ENCODE measurements at places on chromosomes 3 and 15.

DNA sequence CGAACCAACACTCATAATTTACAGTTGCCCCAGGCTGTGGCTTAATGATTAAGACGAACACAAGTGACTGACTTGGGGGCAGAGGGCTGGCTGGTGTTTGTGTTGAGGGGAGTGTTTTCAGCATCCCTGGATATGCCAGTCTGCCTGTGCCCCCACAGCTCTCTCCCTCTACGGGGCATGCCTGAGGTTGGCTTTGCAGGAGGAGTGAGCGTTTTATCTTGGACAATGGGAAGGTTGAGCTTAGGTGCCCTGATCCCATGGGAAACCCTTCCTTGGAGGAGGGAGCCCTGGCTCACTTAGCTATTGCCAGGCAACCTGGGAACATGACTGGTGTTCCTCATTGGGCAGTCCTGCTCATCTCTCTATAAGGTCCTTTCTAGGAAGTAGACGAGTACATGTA lies 17.6 kb downstream of the FAM107A start:
- DNase-seq = no peak

DNA sequence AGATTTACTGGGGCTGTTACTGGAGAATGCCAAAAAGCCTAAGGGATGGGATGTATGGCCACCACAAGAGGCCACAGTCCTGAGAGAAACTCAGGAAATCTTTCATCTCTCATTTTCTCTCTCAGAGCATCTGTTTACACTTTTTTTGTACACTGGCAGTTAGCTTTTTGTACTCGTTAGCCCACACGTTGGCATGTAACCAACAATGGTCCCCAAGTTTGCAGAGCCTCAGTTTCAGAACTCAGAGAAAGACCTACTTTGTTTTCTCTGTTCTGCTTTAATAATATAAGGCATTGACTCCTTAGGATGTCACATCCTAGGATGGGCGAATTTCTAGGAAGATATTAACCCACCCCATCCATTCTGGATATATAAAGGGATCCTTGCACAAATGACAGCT lies 183.5 kb downstream of the SUCNR1 start:
- DNase-seq = no peak

DNA sequence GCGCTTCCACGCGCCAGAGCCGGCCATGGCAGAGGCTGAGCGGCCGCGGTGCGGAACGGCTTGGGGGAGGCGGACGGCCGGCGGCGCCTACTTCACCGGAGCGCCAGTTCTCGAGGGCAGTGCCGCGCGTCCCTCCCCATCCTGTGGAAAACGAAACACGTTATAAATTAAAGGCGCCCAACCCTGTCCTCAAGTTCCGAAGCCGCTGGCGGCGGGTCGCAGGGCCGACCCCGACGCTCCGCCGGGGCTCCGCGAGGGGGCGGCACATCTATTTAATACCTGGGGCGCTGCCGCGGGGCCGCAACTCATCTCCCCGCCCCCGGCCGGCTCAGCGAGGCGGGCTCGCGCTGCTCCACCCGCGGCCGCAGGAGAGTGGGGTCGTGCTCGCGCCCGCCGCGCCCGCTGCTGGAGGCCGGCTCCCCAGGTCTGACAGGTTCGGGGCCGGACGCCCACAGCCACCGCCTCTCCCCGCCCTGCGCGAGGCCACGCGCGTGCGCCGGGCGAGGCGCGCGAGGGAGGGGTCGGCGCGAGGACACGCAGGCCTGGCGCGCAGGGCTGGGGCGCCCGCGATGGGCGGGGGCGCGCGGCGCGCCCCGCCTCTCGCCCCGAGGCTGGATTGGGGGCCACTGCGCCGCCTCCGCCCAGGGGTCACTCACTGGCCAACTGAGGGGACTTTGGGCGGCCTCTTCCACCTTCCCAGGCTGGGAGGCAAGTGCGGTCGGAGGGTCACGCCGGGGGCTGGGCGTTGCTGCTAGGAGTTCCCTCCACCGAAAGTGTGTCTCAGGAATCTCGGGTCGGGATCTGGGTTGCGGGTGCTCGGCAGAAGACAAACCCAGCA lies at the start of gene SLC30A4:
SLC30A4 (minus strand) TSS at position 428 of the 838 bp plus-strand sequence; CDS start at position 27, 401 bp downstream.
- peak; percentile 64 for DNase-seq

DNA sequence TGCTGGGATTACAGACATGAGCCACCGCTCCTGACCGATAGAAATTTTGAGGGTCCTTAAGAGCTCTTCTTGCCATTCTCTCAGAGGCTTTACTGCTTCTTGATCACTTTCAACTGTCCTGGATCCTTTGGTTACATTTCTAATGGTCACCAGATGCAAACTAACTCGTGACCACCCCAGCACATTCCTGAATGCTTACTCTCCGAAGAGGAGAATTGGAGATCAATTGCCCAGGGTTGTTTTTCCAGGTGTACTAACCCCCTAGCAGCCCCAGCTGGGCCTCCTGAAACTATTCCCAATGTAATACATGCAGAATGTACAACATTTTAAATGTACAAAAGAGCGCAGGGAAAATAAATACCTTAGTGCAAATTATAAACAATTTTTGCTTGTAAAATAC lies 65.1 kb upstream of the TBL1XR1 start:
- DNase-seq = no peak

DNA sequence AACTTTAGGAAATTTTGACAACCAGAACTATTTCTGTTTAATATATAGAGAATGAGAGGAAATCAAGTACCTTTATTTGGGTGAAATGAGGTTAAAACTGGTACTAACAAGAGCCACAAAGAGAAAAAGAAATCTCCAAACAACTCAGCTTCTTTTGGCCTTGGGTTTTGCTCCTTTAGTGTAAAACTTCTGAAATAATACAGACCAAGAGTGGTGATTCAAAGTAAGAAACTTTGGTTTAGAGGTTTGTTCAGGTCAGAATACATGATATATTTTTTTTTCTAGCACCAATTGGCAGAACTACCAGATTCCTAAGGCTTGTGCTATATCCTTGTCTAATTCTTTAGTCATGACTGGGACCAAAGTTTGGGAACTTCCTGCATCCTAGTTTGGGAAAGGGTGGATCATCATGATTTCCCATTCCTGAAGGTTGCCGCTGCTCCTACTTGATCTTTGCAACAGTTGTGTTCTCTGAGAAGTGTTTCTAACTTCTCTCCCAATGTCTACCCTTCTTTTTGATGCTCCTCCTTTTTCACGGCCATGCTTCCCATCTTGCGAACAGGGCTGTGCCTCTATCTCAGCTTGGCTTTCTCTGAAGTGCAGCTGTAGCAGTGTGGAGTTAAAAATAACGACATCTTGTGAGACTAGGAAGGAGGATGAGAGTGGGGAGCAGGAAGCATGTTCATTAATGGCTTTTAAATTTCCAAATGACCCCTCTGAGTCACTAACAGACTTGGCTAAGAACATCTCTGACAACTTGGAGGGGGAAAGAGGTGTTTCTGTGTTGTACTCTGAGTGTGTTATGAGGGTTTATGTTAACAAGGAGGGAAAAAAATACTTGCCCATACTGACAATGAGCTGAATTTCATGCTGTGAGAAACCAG lies 87.7 kb downstream of the KCNAB1 start:
- DNase-seq = no peak

DNA sequence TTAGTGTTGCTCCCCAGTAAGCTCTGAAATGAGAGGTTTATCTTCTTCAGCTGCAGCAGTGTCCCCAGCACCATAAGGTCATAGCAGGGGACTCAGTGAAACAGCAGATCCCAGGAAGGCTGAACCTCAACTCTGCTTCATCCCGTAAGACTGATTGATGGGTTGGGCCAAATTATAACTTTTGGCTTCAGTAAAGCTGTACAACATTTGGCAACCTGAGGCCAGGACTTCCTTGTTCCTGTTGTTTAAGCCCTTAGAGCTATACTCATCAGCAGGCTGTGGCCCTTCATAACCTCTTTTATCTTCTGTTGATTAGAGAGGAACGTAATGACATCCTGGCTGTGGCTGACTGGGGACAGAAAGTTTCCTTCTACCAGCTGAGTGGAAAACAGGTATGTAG lies 29.0 kb downstream of the IFT122 start:
- no peak for DNase-seq

DNA sequence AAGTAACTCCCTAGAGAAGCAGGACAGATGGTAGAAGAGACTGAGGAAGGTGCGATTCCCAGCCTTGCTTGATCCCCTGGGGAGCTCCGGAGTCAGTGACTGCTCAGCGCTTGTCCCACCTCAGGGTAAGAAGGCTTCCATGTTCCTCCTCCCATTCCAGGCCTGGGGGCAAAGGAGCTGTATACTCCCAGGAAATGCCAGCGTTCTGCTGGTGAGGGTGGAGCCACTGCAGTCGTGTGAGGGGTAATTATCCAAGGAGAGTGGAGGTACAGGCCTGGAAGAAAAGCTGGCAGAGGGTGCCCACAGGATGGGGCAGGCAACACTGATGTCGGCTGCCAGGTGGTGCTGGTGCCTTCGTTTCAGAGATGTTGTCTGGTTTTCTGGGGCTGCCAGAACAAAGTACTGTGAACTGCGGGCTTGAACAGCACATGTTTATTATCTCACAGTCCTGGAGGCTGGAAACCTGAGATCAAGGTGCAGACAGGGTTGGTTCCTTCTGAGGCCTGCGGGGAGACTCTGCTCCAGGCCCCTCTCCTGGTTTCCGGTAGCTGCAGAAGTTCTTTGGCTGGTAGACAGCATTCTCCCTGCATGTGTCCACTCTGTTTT lies 12.1 kb upstream of the APBA2 start:
- no peak for DNase-seq

DNA sequence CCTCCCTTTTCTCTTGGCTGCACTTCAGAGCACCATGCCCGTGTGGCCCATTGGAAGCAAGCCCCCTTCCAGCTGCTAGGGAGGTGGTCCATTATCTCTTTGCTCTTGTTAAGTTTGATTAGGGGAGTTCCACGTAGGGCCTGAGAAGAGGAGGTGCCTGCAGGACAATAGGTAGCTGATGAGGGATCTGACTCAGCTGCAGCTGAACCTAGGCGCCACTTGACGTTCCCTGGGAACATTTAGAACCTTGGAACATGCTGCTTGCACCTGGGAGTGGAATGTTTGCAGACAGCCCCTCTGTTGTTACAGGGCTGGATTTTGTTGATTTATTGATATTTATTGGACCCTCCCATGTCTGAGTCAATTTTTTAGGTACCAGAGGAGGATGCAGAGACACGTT lies 4.7 kb downstream of the SMAD3 start:
- DNase-seq = no peak

DNA sequence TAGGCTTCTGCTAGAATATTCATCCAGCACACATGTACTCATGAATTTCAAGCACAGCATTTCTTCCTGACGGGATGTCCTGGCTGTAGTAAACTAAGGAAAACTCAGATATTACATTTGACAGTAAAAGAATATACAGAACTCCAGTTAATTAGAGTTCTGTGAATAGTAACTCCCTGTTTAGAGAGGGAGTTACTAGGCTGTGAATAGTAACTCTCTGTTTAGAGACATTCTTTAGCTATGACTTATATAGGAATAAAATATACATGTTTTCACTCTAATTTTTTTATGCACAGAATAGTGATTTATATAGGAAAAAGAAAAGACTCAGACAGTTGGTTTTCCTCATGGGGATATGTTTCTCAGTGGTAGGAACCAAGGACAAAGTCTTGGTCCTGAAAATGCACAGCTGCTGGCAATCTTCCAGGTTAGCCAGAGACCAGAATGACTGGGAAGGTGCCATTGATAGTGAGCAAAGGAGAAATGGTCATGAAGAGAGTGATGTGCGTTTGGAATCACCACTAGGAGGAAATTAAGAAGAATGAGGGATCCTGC lies 480.7 kb upstream of the THBS1 start:
- no peak for DNase-seq

- no peak for DNase-seq
Measured at GRCh38 chr15:62845241-62846126, 197.1 kb upstream of the TPM1 start.

GRCh38 chr15:48896869-48897814 lies 19.2 kb downstream of the EID1 start:
- no peak for DNase-seq

- no peak for DNase-seq
Measured at GRCh38 chr3:73484656-73485248, 140.0 kb downstream of the PDZRN3 start.

- DNase-seq = peak; percentile 43
Measured at GRCh38 chr15:74906067-74906449, 593 bp downstream of the FAM219B start.

DNA sequence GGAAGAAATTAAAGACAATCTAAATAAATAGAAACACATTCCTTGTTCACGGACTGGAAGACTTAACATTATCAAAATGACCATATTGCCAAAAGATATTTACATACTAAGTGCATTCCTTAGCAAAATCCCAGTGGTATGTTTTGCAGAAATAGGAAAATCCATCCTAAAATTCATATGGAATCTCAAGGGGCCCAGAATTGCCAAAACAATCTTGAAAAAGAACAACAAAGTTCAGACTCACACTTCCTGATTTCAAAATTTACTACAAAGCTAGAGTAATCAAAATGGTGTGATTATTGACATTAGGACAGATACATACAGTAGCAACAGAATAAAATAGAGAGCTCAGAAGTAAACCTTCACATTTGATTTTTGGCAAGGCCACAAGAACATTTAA lies 515.5 kb downstream of the OCA2 start:
- no peak for DNase-seq

DNA sequence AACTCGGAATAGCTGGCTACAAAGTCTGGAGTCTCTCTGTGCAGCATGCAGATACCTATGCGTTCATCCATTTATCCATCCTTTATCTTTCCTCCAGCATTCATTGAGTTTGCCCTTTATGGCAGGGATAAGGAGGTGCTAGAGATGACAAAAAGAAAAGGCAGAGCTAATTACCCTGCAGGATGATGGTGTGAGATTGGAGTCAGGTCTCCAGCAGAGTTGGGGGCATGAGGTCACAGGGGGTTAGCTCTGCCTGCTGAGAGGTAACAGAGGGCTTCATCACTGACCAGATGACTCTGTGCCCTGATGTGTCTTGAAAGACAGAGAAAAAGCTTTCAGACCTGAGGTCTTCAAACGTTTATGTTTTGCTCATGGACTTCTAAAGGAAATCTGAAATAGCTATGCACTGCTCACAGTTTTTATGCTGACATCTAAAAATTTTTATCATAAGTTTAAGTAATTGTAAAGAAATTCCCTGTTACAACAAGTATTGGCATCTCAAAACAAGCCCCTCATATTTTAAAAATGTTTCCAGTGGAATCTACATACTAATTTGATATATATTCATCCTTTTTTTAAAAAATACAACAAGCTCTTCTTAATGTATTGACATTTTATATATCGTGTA lies 132.3 kb upstream of the ANKRD28 start:
- DNase-seq = no peak

All from stimulated activated naive CD8-positive, alpha-beta T cell treated with anti-CD3 and anti-CD28 coated beads, Interleukin-15, Interleukin-2, amounts not matched to agents 100 U/mL and 50 U/mL, for 24 hours (primary cell).